Activated CD8-positive, alpha-beta memory T cell treated with anti-CD3 and anti-CD28 coated beads for 24 hours (primary cell): ENCODE measurements at places on chromosomes 7 and 10.

- DNase-seq = no peak
Observed at GRCh38 chr7:67478066-67478465, 481.4 kb downstream of the TYW1 start.

DNA sequence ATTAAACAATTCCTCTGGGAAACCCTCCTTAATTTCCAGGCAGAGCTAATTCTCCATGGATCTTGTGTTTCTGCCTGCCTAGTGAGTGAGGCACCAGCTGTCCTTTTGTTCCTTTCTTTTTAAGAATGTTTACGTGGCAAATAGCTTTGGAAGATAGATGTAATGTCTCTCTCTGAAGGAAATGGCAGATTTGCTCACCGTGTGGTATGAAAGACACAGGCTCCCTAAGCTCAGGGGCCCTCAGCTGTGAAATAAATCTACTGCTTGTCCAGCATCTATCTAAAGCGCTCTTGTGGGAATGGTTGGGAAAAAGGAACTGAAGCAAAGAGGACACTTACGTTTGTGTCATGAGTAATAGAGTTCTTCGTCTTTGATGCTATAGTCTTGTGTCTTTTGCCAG, 64.6 kb downstream of the FAS start:
- DNase-seq = no peak

DNA sequence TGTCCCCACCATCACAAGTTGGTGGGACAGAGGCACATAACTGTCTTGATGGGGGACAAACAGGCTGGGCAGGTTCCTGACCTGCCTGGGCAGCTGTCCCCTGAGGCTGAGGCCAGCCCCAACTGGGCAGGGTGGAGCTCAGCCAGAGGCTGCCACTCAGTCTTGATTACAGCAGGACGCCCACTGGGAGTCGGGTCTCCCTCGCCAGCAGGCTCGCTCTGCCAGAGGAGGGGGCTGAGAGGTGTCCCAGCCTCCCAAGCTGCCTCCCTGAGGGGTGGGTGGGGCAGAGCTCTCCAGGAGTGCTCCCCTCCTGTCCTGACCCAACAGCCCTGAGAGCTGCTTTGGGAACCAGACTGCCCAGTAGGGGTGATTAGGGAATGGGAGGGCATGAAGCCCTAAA, 1.8 kb upstream of the CAMK2G start:
- no peak for DNase-seq

- no peak for DNase-seq
Observed at GRCh38 chr10:454860-455259, 234.6 kb downstream of the DIP2C start.

DNA sequence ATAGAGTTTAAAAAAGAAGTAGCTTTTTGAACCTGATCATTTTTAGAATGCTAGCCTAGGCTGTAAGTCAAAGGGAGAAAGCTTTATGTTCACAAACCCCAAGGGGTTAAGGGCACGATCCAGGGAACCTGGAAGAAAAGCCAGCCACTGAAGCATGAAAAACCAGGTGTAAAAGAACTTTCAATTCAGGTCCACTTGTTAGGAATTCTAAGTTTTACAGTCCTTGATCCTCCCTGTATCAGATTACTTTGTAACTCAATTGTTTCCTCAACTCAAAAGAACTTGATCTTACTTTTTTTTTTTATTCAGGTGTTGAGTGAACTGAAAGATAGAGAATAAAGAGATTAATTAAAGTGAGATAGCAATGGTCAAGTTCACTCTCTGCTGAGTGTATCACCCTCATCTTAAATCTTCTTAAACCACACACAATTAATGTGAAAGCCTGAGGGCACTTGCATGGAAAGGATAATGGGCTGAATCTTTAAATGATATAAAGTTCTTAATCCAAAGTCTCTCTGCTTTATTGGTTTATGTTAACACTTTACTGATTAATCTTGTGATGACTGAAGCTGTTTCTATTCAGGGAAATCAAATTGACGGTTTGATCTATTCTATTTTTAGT, 672.2 kb upstream of the LRRN3 start:
- DNase-seq = no peak

- DNase-seq = no peak
Observed at GRCh38 chr7:86949052-86949778, 110.2 kb downstream of the ELAPOR2 start.

DNA sequence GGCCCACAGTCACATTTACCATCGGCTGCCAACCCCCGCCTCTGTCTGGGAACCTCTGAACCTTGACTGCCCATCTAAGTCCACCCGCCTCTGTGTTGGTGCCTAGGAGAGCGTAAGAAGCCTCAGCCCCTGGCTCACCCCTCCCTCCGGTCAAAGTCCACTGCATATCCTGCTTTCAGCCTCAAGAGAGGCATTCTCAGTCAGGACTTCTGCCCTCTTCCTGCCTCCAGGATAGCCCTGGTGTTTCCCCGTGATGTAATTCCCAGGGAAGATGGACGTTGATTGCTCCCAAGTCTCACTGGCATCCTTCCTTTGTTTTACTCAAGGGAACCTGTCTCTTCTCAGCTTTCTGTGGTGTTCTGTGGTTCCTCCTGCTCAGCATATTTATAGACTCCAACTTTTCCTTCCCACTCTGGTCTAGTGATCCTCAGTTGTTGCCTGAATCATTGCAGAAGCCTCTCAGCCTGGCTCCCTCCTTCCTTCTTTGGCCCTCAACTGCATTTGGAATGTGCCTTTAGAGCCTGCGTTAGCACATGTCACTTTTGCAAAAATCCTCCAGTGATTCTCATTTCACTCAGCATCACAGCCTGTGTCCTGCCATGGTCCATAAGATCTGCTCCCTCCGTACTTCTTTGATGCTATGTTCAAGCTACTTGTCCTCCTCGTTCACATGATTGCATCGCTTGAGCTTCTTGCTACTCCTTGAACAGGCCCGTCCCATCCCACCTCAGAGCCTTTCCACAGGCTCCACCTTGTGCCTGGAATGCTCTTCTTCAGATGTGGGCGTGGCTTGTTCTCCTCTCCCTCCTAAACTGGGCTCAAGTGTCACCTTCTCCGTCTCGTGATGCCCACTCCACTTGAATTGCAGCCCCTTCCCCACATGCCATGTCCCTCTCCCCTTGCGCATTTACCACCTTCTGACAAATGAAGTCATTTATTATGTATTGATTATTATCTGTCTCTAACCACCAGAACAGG, 124.2 kb downstream of the PLPP4 start:
- DNase-seq = no peak

DNA sequence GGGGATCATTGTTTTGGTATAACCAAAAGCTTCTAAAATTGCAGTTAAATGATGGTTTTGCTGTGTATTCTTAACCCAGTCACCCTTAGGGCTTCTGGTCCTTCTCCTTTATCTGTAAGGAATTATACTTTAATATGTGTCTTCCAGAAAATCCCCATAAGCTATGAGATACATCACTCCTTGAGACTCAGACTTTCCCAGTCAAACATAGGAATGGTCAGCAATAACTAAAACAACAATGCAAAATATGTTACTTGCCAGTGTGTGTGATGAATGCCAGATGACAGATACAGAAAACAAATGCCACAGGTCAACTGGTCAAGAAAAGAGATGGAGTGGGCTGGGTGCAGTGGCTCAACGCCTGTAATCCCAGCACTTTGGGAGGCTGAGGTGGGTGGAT, 10.1 kb downstream of the ADD3 start:
- no peak for DNase-seq

DNA sequence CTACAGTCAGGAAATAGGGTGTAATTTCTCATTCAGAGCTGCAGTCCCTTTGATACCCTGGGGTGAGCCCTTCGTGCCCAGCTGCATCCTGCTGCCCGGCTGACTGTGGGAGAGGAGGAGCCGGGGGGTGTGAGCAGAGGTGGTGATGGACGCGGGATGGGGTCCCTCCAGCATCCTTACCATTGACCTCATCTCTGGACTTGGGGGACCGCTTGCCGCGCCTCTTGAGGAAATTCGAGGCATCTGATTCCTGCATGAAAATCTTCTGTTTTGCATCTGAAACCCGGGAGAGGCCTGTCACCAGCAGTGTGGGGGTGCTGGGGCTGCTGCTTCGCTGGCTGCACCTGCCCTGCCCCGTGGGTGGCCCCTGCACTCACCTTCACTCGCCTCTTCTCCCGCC, 816 bp downstream of the UCMA start:
- no peak for DNase-seq

GRCh38 chr7:10022957-10023356, 950.7 kb upstream of the PHF14 start:
- DNase-seq = no peak

- DNase-seq = peak; percentile 70
Observed at GRCh38 chr7:129989466-129989865, 36.7 kb upstream of the UBE2H start.

GRCh38 chr10:33258967-33259366, 75.5 kb downstream of the NRP1 start:
- DNase-seq = no peak

GRCh38 chr10:77635402-77636227, 2.0 kb downstream of the KCNMA1 start:
- DNase-seq = no peak

- DNase-seq = no peak
Observed at GRCh38 chr7:42704710-42705109, 207.2 kb downstream of the C7orf25 start.

DNA sequence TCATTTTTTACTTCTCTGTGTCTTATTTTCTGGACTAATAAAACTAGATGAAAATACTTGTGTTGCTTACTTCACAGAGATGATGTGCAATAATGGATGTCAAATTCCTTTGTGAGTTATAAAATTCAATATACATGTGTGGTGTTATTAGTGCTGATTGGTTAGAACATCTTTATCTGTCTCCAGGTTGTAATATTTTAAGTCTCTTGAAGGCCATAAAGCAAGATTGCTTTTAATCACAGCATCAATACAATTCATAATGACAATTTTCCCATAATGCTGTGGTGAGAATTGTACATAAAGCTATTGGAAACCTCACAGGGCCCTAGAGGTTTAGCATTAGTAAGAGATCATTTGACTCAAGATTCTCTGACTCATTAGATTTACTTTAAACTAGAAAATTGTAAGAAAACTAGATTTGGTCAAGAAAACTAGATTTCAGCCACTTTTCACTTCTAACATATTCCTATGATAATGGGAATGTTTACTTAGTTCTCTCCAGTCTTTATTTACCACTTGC, 963.7 kb downstream of the REEP3 start:
- DNase-seq = no peak

DNA sequence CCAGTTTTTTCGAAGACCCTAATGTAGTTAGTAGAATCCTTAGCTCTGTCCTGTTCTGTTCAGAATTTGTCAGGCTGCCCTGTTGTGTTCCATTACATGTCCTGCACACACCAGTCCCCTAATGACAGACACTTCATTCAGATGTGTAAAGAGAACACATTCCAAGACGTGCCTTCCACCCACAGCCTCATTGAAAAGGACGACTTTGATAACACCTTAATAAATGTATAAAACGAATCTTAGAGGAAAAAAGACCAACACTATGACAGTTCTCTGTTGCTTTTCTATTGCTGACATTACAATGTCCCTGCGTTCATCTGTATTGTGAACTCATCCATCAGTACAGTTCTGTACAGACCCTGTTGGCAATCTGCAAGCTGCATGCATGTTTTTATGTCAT, 3.5 kb downstream of the LRRTM3 start:
- no peak for DNase-seq

DNA sequence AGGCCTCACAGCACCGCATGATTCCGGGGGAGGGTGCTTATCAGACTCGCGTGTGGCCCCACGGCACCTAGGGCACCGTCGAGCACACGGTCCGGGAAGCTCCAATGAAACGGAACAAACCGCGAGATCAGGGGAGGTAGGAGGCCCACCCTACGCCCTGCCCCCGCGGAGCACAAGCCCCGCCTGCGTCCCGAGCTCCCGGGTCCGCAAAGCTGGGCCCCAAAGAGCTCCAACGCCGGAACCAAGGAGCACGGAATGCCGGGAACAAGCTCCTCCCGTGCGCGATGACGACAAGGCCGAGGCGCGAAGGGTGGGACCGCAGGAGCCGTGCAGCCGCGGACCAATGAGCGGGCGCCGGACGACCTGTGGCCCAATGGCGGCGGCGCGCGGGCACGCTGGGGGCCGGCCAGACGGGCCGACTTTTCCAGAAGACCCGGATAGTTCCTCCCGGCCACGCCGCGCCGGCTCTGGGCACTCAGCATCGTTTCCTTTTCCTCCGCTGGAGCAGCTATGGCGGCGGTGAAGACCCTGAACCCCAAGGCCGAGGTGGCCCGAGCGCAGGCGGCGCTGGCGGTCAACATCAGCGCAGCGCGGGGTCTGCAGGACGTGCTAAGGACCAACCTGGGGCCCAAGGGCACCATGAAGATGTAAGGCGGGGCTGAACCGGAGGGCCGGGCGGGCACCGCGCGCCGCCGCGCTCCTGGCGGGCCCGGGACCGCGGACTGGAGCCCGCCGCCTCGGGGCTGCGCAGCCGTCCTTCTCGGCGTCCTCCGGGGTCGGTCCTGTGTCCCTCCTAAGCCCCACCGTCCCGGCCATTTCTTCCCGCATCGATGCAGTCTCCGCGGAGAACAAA, at the start of the genes CCT6A and PSPH:
TSS of gene CCT6A (plus strand) at position 427 of the 853 bp plus-strand sequence. CDS start at position 511, 84 bp downstream.
TSS of gene PSPH (minus strand) at position 106 of the 853 bp plus-strand sequence. CDS start 30,232 bp downstream, outside the sequence.
- peak; percentile 96 for DNase-seq
